Naive thymus-derived CD8-positive, alpha-beta T cell (primary cell): ENCODE measurements at places on chromosomes 5 and 9. TPM values are rescaled to one million over a fixed set of nuclear protein-coding genes. Genes with fewer than 3 reads are reported as not detected.

DMRT3 gene
- not detected for total RNA-seq

- no peak for DNase-seq
These were observed 17.2 kb upstream of the DIRAS2 start for GRCh38 chr9:90659650-90660364.

DNA sequence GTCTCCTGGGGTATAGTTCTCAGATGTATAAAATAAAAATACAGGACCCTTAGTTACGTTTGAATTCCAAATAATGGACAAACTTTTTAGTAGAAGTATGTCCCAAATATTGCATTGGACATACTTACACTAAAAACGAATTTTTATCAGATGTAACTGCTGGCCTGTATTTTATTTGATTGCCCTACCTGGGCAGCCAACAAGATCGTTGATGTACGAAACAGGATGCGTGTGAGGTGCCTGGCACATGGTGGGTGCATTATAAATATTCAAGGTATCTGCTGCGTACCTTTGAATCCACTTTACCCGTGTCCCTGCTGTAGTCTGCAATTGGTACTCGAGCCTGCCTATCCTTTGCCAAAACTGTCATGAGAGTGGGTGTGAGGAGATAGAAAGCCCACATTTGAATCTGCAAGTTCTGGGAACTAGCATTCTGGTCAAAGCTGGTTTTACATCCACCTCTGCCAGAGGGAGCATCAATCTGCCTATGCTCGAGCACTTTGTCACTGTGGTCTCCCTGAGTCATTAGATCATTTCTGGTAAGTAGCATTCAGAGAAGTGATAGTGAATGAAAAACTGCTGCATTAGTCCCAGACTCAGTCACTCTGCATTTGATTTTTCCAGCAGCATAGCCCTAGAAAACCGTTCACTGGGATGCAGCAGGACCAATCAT lies 133.7 kb upstream of the IQGAP2 start:
- no peak for DNase-seq

DNA sequence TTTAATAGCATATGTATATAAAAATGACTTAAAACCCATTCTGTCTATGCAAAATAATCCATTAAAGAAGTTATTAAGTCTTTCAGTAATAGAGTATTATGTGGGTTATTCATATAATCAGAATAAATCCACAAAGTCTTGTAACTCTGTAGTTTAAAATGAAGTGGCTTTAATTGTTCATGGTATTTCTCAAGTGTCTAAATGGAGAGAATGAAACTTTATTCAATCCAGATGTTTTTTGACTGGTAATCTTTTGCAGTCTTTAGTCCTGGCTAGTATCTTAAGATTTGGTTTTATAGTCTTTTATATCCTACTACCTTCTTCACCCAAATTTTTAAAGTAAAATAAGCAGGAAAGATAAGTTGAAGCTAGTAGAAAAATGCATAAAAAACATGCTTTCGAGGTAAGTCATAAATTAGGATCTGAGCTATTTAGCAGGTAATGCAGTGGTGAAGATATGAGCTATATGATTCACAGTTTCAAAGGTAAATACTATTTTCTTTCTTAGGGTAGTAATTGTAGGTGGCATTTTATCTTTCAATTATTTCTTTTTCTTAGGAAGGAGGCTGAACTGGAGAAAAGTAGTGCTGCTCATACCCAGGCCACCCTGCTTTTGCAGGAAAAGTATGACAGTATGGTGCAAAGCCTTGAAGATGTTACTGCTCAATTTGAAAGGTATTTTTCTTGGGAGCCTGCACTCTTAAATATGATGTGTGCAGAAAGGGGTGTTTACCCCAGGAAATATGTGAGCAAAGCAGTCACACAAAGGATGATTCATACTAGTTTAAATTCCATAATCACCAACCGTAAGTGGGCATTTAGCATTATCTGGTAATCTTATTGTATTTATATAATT lies 17.9 kb downstream of the HMMR start:
- DNase-seq = no peak

DNA sequence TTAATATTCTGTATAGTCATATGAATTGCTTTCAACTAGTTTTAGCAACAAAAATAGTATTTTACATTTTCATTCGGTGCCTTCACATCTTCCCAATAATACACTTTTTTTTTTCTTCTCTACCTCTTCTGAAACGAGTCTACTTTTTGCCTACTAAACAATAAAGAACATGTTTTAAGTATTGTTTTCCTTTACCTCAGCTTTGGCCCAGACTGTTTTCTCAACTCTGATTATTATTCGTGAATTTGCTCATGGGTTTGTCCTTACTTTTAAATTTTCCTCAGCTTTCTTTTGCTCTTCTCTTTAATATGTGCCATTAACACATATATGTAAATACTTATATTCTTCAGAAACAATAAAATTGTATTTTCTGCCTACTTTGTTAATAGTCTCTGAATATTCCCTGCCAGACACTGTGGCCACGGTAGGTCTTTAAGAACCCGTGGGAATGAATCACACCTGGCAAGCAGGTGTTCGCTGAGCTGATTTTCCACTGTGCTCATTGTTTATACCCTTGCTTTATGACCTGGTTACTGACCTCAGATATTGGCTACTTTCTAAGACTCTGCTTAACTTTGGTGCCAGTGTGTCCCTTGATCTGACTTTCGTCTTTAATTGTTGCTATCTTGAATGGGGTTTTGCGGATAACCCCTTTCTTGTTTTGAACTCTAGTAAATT lies 49.1 kb downstream of the FAM170A start:
- DNase-seq = no peak

GRCh38 chr5:54518146-54518817 lies 723 bp downstream of the SNX18 start:
- DNase-seq = peak; percentile 50

DNA sequence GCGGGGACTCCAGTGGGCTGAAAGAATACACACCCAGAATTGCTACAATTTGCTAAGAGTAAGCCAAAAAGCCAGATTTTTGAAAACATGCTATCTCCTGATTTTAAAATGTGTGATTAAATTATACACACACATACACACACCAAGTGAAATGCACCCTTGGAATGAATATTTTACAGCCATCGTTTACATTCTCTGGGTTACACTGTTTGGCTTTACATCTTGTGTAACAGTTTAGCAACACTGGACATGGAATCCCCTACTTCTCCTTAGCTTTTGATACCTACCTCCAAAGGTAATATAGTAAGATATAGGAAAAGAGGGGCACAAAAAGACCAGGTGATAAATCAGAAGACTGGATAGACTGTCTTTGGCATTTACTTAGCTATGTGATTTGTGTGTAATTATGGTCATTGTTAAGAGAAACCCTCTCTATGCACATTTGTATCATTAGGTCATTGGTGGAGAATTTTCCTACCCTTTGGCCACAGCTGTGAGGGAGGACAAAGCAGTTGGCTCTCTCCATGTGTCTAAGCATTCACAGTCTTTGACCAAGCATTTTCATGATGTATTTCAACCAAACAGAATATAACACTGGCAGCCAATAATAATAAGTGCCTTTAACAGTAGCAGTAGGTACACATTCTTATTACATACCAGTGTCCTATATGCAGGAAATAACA lies 7.6 kb downstream of the SVEP1 start:
- DNase-seq = no peak

- no peak for DNase-seq
These were observed 162.8 kb downstream of the ERCC6L2 start for GRCh38 chr9:96038271-96038670.

DNA sequence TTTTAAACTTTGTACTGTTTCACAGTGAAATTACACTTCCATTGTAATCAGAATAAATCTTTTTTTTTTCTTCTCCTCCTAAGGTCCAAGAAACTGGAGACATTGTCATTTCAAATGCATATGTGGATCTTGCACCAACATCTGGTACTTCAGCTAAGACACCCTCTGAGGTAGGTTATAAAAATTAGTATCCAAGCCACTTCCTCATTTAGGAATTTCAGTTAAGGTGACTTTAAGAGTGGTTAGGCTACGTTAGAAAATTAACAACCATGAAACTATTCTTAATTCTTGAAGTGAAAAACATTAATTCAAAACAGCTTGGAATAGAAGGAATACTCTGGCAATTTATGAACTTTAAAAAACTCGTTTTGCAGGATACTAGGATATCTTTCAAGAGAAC lies 77.5 kb downstream of the HSD17B4 start:
- DNase-seq = no peak

DNA sequence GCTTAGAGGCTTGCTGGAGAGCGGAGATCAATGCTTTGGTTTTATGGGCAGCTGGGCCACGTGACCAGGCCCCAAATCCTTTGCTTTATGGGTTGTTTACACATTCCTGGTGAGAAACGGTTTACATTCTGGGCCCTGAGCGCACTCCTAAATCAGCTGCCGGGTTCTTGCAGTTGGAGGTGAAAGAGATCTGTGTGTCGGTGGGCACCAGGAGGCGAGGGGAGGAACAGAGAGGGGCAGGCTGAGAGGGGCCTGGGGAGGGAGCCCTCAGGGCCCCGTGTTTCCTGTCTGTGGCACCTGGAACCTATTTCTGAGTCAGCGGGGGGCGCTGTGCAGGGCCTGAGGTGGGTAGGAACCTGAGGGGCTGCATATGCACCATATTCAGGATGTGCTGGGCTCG lies 63.5 kb upstream of the HAND1 start:
- DNase-seq = no peak

ATOSB gene
- total RNA-seq = 5.7 TPM

DNA sequence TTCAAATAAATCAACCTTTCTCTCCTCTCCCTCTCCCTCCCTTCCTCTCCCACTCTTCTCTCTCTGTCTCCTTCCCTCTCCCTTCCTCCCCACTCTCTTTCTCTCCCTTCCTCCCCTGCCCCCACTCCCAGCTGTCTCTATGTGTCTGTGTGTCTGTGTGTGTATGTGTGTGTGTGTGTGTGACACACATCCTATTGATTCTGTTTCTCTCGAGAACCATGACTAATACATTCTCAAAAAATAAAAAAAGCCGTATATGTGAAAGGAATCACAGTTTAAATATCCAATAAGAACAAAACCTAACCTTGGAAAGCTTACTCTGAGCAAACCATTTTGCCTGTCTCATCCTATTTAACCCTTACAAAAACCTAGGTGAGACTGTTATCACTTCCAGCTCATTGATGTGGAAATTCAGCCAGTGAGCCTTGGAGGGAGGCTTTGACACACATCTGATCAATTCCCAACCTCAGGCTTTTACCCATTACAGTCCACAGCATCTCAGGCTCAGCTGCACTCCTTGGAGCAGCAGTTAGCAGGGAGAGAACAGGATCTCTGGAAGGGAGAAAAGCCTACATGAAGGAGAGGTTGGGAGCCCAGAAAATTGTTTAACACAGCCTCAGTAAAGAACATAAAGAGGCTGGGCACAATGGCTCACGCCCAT lies 8.3 kb downstream of the HSD17B3 start:
- no peak for DNase-seq

BSPRY gene
- total RNA-seq = 0.36 TPM

GRCh38 chr5:145791866-145792265 lies 43.3 kb downstream of the PRELID2 start:
- DNase-seq = no peak

- no peak for DNase-seq
These were observed 43.7 kb downstream of the LURAP1L start for GRCh38 chr9:12818431-12819000.

GRCh38 chr5:72281430-72281763 lies 38.6 kb downstream of the MRPS27 start:
- no peak for DNase-seq

GRCh38 chr9:35237311-35237710 lies 75.5 kb downstream of the UNC13B start:
- no peak for DNase-seq

IRX2 gene
- not detected for total RNA-seq

ANKRD20A1 gene
- not detected for total RNA-seq

- no peak for DNase-seq
These were observed 227.3 kb downstream of the KDM4C start for GRCh38 chr9:6984941-6985578.

DNA sequence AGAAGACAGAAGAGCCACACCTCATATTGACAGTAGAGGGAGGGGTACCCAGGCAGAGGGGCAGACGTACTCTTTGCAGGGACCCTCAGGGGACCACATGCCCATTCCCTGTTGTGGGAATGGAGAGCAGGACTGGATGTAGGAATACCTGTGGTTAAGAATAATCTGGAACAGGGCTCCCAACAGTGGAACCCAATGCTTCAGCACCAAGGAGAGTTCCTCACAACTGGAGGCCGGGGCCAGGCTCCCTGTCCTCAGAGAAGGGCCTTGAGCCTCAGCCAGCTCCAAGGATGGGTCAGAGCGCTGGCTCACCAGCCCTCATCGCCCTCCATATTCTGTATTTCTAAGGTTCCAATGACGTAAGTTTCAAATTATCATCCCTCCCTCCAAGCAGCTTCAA lies 7.4 kb upstream of the SHC3 start:
- DNase-seq = no peak

GARIN3 gene
- total RNA-seq = not detected

DNA sequence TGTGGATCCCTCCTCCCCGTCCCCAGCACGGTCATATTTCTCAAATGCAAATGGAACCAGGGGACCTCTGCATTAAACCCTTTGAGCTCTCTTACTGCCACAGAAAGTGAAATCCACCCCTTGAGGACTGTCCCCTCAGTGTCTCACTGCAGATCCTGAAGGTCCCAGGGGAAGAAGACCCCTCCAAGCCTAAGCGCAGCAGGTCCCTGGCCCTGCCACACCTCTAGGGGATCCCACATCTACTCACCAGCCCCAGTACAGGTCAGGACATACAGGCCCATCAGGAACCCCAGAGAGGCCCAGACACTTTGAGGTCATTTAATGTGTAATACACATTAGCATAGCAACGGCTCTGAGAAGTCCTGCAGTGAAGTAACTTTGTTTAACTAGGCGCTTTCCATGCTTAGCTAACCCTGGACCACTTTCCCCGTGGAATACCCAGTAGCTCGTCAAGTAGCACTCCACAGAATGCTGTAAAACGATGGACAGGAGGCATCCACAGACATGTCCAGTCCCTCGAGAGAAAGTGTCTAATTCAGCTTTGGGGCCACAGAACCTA lies 54.7 kb upstream of the ALDH1B1 start:
- DNase-seq = no peak

DNA sequence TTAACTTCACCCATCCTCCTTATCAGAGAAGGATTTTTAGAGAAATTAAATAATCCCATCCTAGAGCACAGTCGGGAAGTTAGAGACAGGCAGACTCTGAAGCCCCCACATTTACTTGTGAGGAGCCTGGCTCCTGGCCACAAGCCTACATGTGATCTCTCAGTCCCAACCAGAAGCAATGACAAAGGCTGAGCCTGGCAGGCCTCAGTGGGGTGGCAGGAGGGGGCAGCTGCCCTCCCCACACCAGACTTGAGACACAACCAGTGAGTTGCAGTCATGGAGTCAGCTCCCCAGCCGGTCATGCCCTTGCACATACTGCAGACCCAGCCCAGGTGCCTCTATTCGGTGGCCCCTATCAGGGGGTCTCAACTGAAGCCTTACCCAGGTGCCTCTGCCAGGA lies 11.0 kb downstream of the NAIF1 start:
- DNase-seq = no peak

DNA sequence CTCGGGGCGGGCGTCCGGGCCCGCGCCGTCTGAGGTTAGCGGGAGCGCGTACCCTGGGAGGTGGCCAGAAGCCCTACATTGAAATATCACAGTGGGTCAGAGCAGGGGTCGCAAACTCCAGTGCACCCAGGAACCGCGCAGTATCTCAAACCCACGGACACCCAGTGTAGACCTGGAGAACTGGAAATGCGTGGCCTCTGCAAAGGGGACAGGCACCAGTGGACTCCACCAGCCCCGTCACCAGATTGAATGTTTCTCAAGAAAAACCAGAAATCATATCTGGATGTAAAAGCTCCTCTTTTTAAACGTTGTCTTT lies 117.6 kb upstream of the SMIM23 start:
- DNase-seq = no peak
